ENCODE measurements at places on chromosomes 5 and 9.

DNA sequence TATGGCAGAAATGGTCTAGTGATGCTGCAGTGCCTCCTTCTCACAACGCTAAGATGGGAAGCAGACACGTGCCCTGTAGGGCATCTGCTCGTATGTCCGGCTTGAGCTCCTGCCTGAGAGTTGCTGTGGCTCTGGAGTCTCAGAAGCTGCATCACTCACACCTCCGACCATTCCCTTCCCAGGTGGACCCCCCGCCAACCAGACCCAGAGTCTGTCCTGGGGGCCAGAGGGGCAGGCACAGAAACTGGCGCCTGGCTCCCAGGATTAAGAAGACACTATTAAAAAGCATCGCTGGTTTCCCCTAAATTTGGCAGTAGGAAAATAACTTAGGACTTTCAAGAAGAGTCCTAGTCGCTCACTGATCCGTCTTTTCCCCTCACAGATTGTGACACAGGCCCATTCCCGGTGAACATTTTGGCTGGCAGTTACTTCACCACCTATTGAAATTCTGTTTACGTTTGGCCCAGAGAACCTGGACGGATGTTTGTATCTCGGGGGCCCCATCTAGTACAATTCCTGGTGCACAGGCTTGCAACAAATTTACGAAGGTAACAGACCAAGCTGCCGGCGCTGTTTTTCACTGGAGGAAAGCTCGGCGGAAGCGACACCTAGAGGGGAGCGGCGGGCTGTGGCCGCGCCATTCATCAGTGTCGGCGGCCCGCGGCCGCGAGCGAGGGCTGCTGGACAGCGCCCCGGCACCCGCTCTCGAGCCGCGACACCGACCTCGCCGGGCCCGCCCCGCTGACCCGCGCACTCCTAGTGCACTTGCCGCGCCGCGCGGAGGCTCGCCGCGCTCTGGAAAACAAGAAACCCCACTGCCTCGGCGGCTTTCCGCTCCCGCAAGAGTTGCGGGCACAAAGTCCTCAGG is 1.6 kb downstream of the FSTL4 start:
- DNase-seq: peak; percentile 61

- DNase-seq: no peak
Measured at GRCh38 chr5:16665601-16666000, 48.8 kb upstream of the RETREG1 start.

DNA sequence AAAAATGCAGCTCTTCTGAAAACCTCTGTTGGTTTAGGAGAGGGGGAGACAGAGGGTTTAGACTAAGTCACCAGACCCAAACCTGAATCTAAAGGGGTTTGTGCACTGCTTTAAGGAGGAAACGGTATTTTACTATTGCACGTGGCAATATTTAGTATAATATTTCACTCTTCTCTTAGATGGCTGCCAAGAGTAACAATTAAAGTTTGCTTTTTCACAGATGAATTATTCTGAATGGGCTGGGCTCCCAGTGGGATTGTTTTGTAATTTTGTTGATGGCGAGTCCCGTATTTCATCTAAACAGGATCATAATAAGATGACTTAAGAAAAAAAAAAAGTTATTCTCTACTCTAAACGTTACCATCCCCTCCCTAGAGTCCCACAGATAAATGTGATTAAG is 245.4 kb downstream of the PCSK5 start:
- no peak for DNase-seq

GRCh38 chr5:95810305-95811125 is 12.0 kb downstream of the GLRX start:
- DNase-seq: no peak

GRCh38 chr9:118596374-118597015 is 772.7 kb downstream of the BRINP1 start:
- no peak for DNase-seq

GRCh38 chr9:136082496-136083361 is 12.4 kb downstream of the NACC2 start:
- DNase-seq: peak; percentile 44

- peak; percentile 47 for DNase-seq
Measured at GRCh38 chr9:114805670-114806525, at the start of gene TNFSF15. TSS of gene TNFSF15 (minus strand) at chr9:114806039. CDS start at chr9:114806012, 27 bp downstream.

GRCh38 chr5:149217803-149218155 is 53.9 kb upstream of the AFAP1L1 start:
- no peak for DNase-seq

GRCh38 chr5:3661755-3662296 is 66.2 kb downstream of the IRX1 start:
- no peak for DNase-seq

DNA sequence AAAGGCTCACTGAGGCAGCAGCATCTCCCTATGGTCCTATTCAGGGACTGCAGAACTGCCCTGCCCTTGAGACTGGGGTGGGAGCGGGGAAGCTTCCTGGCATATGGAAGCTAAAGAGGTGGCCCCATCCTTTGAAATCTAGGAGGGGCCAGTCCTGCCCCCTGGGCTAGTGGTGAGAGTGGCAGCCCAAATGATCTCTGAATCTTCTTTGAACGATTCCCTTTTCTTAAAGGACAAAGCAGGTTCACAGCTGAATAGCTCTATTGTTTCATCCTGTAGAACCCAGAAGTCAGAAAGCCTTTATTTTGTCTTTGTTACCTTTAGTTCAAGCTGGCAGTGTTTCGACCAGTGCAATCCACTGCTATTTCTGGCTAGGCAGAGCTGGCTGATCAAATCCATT is 741.9 kb downstream of the IRX1 start:
- no peak for DNase-seq

GRCh38 chr5:172725273-172725672 is 45.7 kb downstream of the DUSP1 start:
- DNase-seq: no peak

DNA sequence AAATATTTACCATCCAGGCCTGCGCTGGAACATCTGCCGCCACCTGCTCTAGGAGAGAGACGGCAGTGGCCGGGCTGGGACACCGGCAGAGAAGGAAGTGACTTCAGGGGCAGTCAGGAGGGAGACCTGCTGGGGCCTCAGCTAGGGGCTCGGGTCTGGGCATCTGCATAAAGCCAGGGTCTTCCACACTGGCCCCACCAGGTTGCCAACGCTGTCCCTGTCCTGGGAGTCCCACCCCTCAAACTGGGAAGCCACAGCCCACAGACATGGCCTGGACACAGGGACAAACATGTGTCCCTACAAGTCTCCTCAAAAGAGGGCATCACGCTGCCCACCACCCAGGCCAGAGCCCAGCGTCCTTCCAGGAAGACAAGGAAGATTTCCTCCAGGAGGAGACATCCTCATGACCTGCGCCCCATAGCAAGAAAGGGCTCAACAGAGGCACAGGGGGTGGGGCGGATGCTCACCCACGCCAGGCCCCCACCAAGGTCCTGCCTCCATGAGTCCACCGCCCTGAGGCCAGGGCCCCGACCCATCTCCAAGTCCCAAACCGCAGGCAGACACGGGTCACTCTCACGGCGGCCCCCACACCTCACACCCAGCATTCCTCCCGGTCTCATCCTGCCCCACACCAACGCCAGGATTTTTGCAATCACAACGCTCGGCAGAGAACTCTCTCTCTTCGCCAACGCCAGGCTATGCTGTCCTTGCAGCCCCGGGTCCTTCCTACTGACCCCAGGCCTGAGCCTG is 9.0 kb downstream of the VAV2 start:
- DNase-seq: no peak

GRCh38 chr5:65483546-65484346 is 2.0 kb upstream of the ADAMTS6 start:
- no peak for DNase-seq

DNA sequence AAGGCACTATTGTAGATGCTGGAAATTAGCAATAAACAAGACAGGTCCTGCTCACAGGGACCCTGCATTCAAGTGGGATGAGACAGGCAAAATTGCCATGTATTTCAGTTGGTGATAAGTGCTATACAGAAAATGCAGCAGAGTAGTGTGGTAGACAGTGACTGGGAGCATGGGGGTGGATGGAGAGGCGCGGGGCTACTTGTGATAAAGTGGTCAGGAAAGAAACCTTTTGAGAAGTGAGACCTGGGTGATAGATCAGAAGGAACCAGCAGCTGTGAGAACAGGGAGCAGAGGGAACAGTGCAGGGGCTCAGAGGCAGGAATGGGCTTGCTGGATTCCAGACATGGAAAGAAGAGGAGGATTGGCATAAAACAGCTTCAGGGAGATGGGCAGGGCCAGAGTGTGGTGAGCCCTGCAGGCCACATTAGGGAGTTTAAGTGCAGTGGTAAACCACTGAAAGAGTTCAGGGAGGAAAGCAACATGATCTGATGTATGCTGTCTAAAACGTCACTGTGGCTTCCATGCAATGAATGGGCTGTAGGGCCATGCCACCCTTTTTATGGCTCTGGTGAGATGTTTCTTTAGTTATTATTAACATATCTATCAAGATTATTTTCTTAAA is 7.3 kb downstream of the CRHBP start:
- DNase-seq: no peak

GRCh38 chr9:89939181-89939580 is 334.4 kb downstream of the GADD45G start:
- no peak for DNase-seq

GRCh38 chr5:122772446-122772845 is 2.4 kb upstream of the SNX2 start:
- no peak for DNase-seq

- DNase-seq: no peak
Measured at GRCh38 chr5:163944738-163945137, 439.3 kb downstream of the MAT2B start.

GRCh38 chr5:113292462-113292861 is 142.3 kb downstream of the TSSK1B start:
- DNase-seq: no peak

GRCh38 chr5:22249209-22249729 is 603.9 kb downstream of the CDH12 start:
- no peak for DNase-seq

DNA sequence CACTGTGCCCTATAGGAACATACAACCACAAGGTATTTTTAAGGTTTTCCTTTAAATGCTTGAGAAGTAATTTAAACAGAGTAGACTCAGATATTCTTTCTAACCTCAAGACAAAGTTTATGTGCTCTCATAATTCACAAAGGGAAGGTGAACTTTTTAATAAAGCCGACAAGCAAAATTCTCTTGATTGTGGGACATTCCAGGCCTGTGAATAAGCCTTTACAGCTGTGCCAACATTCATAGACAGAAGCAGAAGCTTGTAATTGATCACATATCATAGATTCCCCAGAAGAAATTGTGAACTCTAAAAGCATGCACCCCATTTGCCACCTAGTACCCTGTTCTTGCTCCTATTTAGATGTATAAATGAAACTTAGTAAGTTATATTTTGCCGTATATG is 1107.8 kb upstream of the SEMA6A start:
- DNase-seq: no peak

GRCh38 chr5:142881076-142881783 is 111.1 kb downstream of the ARHGAP26 start:
- no peak for DNase-seq

GRCh38 chr9:121942866-121943382 is 150.2 kb downstream of the TTLL11 start:
- DNase-seq: no peak

GRCh38 chr5:149490599-149491485 is 60.4 kb downstream of the CSNK1A1 start:
- no peak for DNase-seq

GRCh38 chr9:105330755-105331154 is 86.3 kb downstream of the SLC44A1 start:
- no peak for DNase-seq

- DNase-seq: peak; percentile 69
Measured at GRCh38 chr9:131670247-131671132, 69.4 kb downstream of the RAPGEF1 start.

- no peak for DNase-seq
Measured at GRCh38 chr5:61394078-61394704, 62.1 kb downstream of the ZSWIM6 start.

DNA sequence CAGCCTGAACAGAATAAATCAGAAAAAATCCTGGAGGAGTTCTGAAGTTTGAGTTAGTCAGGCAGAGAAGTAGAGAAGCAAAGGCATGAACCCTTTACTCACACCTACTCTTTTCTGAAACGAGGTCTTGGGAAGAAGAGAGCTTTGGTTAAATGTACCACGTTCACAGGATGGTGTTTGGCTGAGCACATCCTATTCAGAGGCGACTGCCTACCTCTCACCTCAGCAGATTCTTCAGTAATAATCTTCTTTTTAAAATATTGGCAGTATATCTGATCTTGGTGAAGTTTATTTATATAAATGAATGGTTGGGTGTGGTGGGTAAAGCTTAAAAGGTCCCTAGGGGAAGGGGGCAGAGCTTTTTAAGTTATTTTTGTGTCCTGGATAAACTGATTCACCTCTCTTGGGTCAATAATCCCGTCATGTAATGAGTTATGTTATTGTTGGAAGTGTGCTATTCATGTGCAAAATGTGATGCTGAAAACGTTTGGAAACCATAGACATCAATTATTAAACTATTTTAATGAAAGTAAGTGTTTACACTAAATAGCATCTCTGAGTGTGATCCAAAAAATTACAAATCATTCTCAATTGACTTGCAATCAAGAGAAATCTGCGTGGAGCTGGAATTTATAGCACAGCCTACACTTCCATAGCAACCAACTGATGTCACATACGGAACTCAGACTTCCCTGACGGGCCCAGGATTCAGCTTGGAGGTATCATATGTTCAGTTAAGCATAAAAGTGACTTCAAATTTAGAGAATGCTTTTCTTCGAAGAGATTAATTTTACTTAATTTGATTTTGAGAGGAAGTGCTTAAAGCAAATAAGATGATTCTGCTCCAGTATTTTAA is 94.3 kb upstream of the EQTN start:
- DNase-seq: no peak

DNA sequence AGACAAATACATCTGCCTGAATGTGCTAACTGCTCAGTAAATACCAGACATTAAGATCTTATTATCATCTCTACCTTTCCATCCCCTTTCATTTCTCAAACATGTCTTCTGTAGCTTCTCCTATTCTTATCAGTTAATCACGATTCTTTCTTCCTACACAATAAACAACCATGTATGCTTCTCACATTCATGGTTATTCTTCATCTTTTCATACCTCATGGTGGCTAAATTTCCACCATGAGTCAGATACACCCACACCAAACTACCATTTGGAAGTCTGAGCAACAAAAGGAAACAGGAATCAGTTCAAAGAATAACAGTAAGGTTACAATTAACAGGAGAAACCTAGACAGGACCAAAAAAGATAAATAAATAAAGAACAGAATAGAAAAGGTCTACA is 7.7 kb downstream of the ZNF622 start:
- DNase-seq: no peak

GRCh38 chr5:98570010-98570409 is 203.5 kb upstream of the RGMB start:
- no peak for DNase-seq

GRCh38 chr5:115389034-115389798 is 92.8 kb upstream of the CCDC112 start:
- no peak for DNase-seq

DNA sequence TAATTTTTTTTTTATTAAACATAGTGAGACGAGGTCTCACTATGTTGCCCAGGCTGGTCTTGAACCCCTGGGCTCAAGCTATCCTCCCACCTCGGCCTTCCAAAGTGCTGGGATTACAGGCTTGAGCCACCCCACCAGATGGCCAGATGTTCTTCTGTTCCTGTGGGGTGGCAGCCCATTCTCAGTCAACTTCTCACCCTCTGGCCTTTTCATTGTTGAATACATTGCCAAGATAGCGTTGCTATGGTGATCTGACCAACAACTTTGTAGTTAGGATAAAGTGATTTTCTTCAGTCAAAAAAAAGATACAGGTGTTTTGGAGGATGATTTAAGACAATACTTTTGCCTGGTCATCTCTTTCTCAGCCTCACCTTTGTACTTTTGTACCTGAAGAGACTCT is 109.1 kb downstream of the EGFLAM start:
- no peak for DNase-seq
